ENCODE measurements at places on chromosomes 12 and 14.

GRCh38 chr12:109678719-109679118, 34.9 kb upstream of the FAM222A start:
- no peak for DNase-seq

DNA sequence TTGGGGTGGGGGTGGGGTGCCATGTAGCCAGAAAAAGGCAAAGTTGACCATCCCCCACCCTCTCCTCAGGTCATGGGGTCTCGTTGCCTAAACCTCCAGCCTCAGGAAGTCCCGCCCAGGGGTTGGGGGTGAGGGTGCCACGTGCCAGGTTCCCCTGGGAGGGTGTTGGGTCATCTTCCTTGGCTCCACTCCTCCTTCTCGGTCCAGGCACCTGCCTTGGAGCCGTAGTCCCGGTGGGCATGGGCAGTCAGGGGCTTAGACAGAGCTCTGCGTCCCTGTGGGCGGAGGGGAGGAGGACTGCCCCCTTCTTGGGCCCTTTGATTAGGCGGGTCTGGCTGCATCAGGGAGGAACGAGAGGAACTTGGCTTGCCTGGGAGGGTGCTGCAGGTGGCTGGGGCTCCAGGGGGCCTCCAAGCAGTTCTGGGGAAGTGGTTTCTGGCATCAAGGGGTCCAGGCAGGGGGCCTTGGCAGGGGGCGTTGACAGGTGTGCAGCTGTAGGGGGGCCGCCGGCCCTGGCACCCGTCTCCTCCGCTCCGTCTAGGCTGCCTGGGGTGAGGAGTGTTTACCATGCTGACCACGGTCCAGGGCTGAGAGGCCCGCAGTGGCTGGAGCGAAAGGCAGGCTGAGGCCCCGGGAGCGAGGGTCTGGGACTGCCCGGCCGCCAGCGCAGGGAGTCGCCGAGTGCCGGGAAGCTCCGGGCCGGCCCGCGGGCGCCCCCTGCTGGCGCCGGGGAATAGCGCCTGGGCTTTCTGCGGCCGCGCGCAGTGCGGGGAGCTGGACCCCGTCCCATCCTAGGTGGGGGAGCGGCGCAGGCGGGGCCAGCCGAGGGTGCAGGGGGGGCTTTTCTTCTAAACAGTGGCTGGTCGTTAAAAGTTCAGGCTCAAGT, 7.9 kb downstream of the SETD1B start:
- DNase-seq, result peak; percentile 66

DNA sequence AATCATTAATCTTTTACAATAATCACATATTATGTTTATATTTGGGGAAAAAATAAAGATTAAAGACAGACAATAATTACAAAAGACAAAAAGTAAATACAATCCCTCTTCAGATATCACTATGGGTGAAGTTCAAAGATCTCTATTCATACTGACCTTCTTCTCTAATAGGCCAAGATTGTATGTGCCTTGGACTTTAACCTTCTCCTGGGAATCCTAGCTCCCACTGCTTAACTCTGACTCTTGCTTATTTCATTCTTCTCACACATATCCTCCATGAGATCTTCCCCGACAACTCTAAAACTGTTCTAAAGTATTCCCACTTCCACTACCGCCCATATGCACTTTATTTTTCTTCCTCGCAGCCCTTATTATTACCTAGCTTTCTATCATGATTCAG, 83.8 kb downstream of the EEA1 start:
- DNase-seq, result no peak

GRCh38 chr14:58151133-58152013, 640 bp downstream of the ARMH4 start:
- no peak for DNase-seq

- no peak for DNase-seq
Measured at GRCh38 chr14:105075379-105076295, 10.4 kb upstream of the GPR132 start.

DNA sequence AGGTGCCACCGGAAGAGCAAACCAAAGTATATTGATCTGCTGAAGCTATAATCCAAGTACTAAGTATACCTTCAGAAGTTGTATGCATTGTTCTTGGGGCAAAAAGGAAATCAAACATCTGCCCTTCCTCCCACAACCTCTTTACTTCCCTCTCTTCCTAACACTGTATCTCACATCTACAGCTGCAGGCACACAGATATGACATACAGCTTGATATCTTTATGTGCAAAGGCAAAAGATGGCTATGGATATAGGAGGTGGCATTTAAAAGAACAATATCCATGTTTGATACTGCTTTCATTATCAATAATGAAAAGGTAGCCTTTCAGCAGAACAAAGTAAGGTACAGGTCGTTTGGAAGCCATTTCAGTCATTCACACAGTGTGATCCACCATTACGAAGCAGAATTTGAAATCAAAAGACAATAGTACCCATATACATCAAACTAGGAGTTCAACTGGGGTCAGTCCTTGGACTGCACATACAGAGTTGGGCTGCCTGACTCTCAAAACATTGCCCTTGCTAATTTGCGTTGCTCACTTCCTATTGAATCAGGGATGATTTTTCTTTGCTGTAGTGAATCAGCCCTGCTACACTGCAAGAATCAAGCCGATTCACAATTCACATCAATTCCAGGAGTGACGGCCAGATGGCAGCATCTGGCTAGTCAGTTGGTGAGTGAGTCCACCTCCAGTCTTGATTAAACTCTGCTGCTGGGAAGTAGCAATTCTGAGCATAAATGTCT, 8.9 kb downstream of the ANG start:
- peak; percentile 51 for DNase-seq

- DNase-seq, result no peak
Measured at GRCh38 chr14:67485501-67486095, 2.9 kb downstream of the TMEM229B start.

DNA sequence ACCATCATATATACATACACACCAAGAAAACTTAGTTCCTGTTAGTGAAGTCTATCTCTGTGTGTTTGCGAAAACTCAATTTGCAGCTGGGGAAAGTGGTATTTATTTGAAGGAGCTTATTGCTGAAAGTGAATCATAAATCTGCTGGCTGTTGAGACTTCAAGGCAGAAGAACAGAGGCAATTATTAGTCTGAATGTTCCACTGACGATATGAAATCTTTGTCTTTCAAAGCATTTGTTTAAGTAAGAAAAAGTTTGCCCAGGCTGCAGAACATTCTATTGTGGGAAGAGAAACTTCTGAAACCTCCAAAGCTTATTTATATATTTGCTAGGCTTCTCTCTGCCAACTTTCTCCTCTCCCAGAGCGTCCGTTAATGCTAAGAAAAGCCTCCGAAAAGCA, 255.7 kb upstream of the TMPO start:
- DNase-seq, result no peak

DNA sequence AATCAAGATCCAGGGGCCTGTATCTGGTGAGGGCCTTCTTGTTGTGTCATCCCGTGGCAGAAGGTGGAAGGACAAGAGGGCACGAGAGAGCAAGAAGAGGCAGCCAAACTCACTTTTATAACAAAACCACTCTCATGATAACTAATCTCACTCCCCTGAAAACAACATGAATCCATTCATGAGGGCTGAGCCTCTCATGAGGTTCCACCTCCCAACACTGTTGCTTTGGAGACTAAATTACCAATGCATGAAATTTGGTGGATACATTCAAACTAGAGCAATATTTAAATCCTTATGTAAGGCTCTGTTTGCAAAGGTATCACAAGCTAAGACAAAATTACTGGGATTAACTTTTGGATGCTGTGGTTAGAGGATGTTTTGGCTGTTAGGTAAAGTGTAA, 470.1 kb upstream of the NOVA1 start:
- DNase-seq, result no peak

DNA sequence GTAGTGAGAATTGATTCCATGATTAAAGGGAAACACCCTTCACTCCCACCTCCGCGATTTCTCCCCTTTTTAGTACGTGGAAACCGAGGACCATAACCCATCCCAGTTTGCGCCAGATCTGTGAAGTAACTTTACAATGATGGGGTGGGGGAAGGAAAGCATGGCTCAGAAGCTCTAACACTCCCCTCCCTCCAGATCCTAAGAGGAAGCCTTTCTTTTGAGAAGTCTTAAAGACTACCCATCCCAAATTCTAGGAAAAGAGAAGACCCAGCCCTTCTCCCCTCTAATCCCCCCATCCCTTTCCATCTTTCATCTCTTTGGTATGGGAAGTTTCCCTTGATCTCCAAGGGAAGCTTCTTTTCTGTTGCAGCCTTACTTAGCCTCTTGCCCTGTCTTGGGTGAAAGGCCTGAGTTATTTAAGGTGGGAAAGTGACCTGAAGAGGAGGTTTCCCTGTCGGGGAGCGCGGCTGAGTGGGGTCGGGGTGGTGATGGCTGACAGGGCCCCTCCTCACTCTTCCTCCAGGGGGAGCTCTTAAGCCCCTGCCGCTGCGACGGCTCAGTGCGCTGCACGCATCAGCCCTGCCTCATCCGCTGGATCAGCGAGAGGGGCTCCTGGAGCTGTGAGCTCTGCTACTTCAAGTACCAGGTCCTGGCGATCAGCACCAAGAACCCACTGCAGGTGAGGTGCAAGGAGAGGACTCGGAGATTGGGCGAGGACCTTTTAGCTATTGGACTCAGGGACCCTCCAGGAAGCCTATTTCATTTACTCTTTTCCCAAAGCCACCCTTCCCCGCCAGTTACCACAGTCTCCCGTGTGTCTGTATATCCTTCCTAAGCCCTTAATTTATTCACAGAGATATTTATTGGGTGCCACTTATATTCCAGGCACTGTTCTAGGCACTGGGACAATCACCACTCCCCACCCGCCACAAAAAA, 1.8 kb downstream of the MARCHF9 start:
- peak; percentile 66 for DNase-seq

- no peak for DNase-seq
Measured at GRCh38 chr12:15892645-15893259, 10.6 kb downstream of the STRAP start.

DNA sequence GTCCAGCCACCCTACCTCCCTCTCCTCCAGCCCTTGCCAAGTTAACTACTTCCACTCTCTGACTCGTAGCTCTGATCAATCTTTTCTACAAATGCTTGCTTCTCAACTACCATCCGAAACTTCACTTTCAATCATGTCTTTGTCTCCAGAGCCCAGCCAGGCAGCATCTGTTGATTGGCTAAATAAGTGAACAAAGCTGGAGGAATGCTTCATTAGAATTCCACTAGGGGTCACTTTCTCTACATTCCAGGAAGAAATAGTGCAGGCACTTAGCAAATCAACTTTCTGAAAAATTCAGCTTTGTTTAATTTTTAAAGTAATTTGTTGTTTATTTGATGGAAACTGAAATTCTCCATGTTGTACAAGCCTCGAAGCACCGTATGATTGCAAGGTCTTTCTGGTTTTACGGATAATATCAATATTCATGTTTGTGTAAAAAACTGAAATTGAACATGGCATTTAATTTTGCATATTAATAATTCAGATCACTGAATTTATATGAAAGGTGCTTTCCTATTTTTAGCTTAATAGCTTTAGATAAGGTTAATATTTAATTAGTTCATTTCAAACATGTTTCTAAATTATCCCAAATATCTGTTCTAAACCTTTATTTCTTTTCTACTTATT, 32.4 kb upstream of the HELB start:
- DNase-seq, result peak; percentile 51

DNA sequence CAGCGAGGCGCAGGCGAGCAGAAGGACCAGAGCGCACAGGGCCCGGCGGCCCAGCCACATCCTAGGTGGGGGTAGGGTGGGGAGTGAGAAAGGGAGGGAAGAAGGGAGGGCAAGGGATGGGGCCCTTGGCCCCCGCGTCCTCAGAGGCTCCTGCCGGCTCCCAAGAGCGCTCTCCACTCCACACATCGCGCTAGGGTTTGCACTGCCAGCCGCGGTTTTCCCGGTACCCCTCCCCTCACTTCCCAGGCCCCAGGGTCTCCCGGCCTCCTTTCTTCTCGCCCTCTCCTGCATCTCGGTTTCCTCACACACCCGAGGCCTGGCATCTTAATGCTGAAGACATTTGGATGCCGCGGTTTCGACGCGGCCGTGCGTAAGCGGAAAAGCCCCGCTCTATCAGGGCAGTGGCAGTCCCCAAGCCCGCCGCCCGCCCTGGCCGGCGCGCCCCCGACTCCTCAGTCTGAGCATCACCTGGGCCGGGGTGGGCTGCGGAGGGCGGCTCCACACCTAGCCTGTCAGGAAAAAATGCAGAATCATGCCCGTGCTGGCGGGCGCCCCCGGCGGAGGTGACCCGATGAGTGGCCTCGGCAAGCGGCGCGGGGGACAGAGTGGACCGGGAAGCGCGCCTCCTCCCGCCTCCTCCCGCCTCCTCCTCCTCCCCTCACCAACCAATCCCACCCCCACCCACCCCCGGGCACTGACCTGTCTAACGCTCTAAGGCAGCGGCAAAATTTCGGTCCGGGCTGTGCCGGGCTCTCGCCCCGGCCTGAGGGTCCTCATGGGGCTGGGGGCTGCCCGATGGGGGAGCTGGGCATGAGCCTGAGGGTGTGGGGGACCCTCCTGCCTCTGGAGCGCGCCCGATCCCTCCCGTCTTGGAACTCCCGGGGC, 686 bp downstream of the B4GALNT1 start:
- DNase-seq, result peak; percentile 17

GRCh38 chr12:93116632-93117031, 187.5 kb upstream of the EEA1 start:
- DNase-seq, result no peak

DNA sequence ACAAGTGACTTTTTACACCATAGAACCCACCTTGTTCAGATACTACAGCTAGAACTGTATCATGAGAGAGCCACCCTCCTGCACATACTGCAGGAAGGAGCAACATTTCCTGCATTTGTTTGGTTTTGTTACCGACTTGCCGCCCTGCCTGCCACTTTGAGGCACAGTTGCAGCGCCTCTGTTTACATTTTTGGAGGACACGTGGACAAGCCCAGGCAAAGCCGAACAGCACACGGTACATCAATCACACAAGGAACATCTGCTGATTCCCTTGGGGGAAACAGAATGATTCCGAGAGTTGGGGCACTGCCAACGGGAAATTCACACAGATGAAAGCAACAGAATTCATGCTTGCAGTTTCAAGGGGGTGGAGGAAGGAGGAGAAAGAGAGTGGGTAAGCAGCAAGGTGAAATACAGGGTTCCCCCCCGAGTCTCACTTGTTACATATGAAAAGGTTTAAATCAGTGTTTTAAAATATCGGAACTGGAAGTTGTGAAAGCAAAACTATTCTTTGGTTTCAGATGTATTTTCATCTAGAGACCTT, 110.7 kb downstream of the BTG1 start:
- peak; percentile 48 for DNase-seq

GRCh38 chr12:119006746-119007145, 25.4 kb downstream of the SRRM4 start:
- no peak for DNase-seq

GRCh38 chr12:88836156-88836555, 255.9 kb upstream of the KITLG start:
- DNase-seq, result no peak

DNA sequence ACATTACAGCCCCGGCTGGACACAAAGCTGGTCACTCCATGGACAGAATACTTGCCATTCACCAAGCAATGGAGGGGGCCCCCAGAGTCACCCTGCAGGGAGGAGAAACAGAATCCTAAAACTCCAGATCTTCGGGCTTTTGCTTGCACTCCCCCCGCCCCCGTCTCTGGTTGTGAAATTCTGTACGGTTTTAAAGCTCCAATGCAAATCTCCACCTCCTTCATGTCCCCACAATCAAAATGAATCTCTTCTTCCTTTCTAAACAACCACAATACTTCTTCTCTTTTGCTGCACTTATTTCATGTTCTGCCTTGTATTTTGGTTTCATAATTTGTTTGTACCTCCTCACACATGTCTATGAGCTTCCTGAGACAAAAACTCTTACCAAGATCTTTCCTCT, 5.8 kb upstream of the BIN2 start:
- DNase-seq, result no peak

All from central memory CD4-positive, alpha-beta T cell (primary cell).